ENCODE measurements at places on chromosomes 3 and 15.

DNA sequence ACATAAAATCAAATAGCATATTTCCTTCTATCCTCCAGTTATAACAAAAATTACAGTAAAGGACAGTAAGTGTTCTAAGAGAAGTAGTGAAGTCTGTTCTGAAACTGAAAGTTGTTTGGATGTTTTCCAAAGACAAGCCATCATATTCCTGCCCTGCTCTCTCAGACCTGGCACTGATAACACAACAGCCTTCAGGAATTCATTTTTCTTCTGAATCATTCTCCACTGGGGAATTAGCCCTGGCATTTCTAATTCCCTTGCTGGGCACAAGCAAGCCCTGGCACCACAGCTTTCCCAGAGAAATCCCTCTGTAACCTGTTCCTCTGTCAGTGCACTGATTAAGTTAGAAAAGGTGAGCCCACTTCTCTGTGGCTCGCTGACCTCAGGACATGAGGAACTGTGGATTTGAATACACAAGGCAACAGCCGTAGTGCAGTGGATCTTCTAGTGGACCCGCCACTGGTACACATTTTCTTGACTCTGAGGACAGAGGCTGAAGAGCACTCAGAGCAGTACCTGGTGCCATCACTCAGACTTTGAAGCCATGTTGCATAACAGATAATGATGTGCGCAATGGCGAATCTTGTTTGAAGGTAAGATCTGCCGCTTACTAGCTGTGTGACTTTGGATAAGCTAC, 61.6 kb downstream of the WWTR1 start:
- no peak for DNase-seq

- DNase-seq: no peak
Observed at GRCh38 chr3:17420668-17421067, 321.8 kb downstream of the TBC1D5 start.

- DNase-seq: no peak
Observed at GRCh38 chr15:58015565-58015964, 49.9 kb downstream of the ALDH1A2 start.

DNA sequence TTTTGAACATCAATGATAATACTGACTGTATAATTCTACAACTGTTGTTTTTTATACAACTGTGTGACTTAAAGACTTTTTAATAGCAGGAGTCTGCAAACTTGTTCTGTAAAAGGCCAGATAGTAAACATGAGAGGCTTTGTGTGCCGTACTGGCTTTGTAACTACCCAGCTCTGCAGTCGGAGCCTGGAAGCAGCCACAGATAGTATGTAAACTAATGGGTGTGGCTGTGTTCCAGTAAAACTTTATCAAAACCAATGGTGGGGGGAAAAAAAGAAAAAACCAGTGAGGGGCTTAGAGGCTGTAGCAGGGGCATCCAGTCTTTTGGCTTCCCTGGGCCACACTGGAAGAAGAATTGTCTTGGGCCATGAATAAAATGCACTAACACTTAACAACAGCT, 11.9 kb downstream of the ASB7 start:
- DNase-seq: no peak

- peak; percentile 52 for DNase-seq
Observed at GRCh38 chr3:141231952-141232823, 563 bp downstream of the PXYLP1 start.

DNA sequence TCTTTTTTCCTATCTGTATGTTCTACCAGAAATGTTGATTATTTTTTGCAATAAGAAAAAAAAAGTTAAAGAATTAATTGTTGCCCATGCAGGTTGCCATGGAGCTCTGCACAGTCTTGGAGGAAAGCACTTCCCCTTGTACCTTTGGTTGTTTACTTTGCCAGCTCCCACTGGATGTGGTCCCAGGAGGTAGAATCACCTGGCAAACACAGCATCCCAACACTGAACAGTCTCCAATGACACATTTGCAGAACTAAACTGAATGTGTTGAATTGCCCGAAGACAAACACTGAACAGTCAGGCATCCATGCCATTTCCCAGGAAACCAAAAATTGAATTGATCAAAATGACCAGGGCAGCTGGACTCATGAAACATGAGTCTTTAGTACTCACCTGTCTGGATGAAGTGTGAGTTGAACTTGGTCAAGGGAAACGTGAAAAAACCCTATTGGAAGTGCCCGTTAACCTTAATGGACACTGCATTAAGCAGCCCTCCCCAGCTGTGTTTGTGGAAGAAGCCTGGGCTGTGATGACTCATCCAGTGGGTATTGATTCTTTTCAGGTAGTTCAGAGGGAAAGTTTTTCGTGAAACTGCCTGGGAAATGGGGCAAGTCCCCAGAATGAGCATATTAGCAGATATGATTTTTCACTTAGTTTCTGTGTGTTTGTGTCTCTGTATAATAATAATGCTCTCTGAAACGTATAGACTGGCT, 284.7 kb upstream of the STT3B start:
- peak; percentile 40 for DNase-seq

GRCh38 chr3:37739579-37740290, 121.9 kb upstream of the CTDSPL start:
- DNase-seq: no peak
